ENCODE measurements at places on chromosomes 3 and 15. TPM values are rescaled to one million over a fixed set of nuclear protein-coding genes. Genes with fewer than 3 reads are reported as not detected.

GRCh38 chr3:190491533-190492054, 22.3 kb upstream of the IL1RAP start:
- no peak for DNase-seq

GRCh38 chr3:29478611-29479010, 197.7 kb downstream of the RBMS3 start:
- DNase-seq, result no peak

DNA sequence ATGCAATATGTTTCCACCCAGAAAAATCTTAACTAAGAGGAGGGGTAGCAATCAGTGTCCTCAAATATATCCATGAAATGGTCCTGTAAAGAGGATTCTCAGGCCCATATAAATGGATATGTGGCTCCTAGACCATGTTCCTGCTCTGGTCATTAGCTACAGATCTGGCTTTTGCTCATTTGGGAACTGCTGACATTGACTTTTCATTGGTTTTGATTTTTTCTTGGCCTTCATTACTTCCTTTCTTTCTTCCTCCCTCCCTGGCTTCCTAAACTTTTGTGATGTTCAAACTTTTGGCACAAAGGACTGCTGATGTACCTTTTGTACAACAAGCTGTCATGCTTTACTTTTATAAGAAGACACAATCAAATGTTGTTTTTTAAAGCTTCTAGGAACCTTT, 41.6 kb upstream of the SNRK start:
- DNase-seq, result no peak

DNA sequence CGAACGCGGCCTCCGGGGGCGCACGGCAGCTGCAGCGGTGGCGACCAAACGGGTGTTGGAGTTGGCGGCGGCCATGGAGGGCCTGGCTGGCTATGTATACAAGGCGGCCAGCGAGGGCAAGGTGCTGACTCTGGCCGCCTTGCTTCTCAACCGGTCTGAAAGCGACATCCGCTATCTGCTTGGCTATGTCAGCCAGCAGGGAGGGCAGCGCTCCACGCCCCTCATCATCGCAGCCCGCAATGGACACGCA, 725 bp downstream of the FEM1B start:
- DNase-seq, result no peak

GRCh38 chr15:46126581-46126980, 491.8 kb downstream of the SQOR start:
- DNase-seq, result no peak

- peak; percentile 71 for DNase-seq
Measured at GRCh38 chr15:68421115-68421551, 10.8 kb downstream of the ITGA11 start.

- no peak for DNase-seq
Measured at GRCh38 chr3:50327129-50327528, 894 bp downstream of the TUSC2 start.

DNA sequence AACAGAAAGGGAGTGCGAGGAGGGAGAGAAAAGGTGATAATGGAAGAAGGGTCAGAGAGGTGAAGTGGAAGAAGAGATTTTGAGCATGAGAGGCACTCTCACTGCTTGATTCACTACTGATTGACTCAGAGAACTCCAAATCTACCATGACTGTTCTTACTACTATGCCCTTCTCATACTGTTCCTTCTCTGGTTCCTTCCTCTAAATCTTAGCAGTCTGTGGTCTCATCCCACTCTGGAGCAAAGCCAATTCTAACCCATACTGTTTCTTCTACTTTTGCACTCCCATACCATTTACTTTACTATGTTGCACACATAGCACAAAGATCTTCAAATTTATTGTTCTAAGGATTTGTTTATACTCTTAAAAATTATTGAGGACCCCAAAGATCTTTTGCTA, 100.8 kb downstream of the DTWD1 start:
- no peak for DNase-seq

GRCh38 chr3:27840807-27841594, 118.9 kb upstream of the EOMES start:
- no peak for DNase-seq

DNA sequence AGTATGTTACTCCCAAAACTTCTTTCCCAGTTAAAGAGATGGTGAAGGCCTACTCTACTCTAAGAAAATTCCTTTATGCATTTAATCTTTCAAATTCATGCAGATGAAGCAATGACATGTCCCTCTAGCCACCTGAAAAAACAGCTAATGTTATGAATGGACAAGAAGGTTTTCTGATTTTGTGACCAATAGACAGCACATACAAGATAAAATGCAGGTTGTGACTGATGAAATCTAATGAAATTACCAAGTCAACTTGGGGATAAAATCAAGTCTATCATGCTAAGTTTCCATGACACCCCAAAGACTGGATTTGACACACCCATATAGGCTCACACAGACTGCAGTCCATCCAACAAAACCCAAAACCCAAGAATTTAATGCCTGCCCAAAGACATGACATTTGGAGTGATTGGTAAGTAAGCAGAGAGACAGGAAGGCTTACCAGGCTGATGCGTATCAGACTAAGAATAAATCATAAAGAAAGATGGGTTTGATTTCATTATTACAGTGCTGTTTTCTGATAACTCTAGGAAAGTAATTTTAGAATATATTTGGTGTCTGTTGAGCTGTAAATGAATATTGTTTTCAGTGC, 26.4 kb downstream of the CD47 start:
- no peak for DNase-seq

DNA sequence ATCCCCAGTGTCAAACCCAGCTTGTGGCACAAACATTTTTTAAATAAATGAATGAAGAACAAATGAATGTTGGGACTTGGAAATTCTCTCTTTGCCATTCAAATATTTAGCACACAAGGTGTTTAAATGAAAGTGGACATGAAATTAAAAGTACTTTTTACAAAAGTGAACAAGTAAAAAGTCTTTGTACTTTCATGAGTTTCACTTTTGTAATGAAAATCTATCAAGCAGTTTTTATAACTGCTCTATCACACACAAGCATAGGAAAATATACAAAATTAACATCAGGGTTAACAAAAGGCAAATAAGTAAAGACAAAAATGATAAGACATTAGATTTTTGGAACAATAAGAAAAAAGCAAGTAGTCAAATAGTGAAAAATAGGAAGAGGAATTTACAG, 83.9 kb upstream of the ARL6 start:
- no peak for DNase-seq

DNA sequence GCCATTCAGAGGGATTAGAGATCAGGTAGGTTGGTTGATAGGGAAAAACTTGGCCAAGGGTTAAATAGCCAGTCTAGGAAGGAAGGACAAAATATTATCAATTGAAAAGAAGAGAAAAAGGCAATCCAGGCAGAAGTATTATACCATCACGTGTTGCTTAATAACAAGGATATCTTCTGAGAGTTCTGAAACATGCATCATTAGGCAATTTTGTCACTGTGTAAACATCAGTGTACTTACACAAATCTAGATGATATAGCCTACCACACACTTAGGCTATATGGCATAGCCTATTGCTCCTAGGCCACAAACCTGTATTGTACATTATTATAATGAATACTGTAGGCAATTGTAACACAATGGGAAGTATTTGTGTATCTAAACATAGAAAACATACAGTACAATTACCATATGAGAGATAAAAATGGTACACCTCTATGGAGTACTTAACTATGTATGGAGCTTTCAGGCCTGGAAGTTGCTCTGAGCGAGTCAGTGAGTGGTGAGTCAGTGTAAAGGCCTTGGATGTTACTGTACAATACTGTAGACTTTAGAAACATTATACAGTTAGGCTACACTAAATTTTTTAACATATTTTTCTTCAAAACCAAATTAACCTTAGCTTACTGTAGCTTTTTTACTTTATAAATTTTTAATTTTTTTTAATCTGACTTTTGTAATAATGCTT, 2.7 kb downstream of the TEX55 start:
- DNase-seq, result no peak

DNA sequence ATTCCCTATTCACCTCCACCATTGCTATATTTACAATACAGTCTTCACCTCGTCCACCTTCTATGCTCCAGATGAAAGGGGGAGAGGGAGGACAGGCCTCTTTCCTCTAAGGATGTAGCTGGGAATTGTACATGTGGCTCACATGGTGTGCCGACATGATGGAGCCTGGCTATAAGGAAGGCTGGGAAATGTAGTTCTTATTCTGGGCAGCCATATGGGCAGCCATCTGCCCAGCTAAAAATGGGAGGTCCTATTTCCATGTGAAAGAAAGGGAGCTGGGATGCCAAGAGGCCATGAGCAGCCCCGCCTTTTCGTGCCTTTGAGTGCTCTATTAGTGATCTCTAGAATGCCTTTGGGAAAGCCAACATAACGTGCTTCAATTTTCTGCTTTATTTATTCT, 27.1 kb upstream of the MGLL start:
- no peak for DNase-seq

Gene FBXO40
- 0.10 TPM for total RNA-seq

Measured in mucosa of descending colon (tissue), 3 donors.